SW 1271 (cell line): ENCODE measurements at places on chromosomes 12 and 14.

GRCh38 chr12:56991319-56992246 is 14.8 kb downstream of the ZBTB39 start:
- DNase-seq, result no peak

GRCh38 chr14:30291216-30291615 is 267.7 kb upstream of the G2E3 start:
- DNase-seq, result no peak

DNA sequence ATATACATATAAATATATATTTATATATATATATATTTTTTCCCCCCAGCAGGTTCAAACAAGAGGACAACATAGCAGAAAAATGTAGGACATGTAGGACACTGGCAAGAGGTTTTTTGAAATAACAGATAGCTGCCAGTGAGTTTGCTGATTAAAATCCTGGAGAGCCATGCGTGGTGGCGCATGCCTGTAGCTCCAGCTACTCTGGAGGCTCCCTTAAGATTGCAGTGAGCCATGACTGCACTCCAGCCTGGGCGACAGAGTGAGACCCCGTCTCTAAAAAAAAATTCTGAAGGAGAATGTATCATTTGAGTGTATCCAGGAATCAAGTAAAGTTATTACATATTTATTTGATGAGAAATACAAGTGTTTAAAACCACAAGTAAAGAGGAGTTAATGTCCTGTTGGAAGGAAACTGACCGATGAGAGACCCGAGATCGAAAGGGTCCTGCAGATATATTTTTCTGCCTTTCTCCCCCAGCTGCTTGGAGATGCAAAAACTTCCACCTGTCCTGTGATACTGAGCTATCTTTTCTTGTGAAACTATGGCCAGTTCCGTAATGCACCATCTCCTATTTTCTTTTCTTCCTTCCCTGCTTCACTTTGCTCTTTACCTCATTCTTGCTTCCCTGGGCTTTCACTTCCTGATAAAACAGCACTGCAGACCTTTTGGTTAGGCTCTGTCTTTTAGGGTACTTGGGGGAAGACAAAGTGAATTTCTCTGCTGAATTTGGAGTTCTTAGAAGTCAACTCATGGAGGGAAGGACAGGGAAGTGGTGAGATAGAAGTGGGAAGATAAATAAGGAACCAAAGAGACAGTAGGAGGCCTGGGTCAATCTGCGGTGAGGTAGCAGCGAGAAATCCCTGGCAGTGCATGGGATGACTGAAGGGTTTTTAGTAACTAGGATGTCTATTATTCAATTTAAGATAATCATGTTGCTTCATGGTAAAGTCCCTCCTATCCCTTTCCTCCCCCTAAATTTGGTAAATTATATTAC is 41.2 kb upstream of the SLC2A13 start:
- no peak for DNase-seq

DNA sequence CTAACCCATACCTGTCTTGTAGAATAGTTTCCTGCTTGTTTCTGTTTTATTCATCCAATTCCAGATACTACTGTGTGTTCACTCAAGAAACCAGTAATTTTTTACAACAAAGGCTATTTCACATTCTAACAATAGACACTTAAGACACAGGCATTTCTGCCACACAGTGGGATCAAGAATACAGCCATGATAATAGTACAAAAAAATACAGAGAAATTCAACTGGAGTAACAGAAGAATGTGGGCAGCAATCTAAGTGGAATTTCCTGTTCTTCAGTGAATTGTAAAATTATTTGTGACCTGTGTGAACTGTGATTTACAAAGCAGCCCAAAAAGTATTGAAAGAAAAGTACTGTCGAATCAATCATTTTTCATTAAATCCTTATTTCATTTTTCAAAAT is 282.9 kb downstream of the CCER1 start:
- no peak for DNase-seq

DNA sequence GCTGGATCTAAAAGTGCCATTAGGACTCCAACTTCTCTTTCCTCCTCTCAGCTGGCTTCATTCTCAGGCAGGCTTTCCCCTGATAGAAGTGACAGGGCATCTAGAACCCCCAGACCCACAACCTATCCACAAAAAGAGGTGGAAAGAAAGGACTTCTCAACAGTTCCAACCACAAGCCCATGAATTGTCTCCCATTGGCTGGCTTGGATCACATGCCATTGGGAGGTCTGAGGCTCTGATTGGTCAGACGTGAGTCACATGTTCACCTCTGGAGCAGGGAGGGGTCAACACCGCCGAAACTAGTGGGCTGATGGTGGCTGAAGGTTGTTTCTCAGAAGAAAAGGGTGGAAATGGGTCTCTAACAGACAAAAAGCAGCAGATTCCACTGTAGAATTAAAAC is 47.2 kb downstream of the DRAM1 start:
- no peak for DNase-seq

DNA sequence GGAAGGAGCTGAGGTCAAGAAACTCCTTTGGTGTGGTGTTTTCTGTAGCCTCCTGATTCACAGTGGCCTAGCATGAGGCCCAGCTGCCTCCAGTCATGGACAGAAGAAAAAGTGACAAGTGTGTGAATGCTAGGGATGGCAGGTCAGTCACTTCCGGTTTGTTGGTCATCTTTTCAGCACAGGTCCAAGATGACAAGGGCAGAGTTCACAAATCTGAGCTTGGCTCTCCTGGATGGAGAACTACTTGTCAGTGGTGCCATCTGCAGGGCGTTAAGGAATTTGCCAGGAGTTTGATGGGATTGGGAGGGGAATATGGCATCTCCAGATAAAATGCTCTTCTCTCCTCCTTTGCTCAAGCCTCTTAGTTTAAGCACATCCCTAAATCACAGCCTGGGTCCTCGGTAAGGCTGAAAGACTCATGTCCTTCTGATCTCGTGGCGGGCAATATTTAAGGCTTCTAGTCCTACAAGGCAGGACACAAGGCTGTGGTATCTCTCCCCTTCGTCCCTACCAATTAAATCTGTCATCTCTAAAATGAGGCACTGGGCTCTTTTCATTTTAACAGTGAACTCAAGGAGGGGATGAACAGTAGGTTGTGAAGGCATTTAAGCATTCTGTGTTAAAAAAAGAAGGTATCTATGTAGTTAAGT is 10.0 kb downstream of the TUBA1B start:
- peak; percentile 66 for DNase-seq

GRCh38 chr14:92258934-92259333 is 64.0 kb upstream of the SLC24A4 start:
- DNase-seq, result no peak

GRCh38 chr12:57627501-57628279 is 5.3 kb downstream of the B4GALNT1 start:
- DNase-seq, result no peak
